ENCODE measurements at places on chromosomes 7 and 10. TPM values are rescaled to one million over a fixed set of nuclear protein-coding genes. Genes with fewer than 3 reads are reported as not detected.

BBS9 gene
- polyA plus RNA-seq: 10.1 TPM

ADAM22 gene
- 1.6 TPM for polyA plus RNA-seq

SPDYE16 gene
- 1.1 TPM for polyA plus RNA-seq

TLX1 gene
- polyA plus RNA-seq: 0.68 TPM

SFTPD gene
- 233 TPM for polyA plus RNA-seq

Measured in hepatocyte (in vitro differentiated cells).